ENCODE measurements at places on chromosomes 4 and X.

DNA sequence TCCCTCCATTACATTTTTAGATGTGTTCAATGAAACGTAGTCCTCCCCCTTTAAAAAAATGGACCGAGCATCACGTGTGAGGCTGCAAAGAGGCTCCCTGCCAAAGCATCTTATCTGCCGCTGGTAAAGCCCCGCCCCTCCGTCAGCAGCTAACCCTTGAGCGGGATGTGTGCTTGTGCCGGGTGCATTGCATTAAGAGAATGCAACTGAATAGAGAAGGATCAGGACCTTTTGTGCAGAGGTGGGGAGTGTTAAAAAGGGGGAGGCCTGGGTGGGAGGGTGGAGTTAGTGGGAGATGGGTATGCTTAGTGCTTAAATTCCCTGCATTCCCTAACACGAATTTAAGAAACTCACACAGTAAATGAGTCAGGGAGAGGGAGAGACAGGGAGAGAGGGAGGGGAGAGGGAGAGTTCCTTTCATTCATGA is 66.0 kb downstream of the TBL1X start:
- DNase-seq, result peak; percentile 15

GRCh38 chr4:140743194-140743931 is 12.8 kb downstream of the TBC1D9 start:
- no peak for DNase-seq

- no peak for DNase-seq
Observed at GRCh38 chr4:100417565-100417964, 100.3 kb downstream of the EMCN start.

DNA sequence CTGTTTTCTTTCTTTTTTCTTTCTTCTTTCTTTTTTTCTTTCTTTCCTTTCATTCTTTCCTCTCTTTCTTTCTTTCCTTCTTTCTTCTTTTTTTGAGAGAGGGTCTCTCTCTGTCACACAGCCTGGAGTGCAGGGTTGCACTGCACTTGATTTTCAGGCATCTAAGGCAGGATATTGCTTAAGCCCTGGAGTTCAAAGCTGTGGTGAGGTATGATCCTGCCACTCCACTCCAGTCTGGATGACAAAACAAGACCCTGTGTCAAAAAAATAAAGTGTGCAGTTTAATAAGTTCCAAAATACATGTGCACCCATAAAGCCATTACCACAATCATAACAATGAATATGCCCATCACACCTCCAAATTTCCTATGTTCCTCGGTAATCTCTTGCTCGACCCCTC is 10.6 kb upstream of the ZNF718 start:
- no peak for DNase-seq

DNA sequence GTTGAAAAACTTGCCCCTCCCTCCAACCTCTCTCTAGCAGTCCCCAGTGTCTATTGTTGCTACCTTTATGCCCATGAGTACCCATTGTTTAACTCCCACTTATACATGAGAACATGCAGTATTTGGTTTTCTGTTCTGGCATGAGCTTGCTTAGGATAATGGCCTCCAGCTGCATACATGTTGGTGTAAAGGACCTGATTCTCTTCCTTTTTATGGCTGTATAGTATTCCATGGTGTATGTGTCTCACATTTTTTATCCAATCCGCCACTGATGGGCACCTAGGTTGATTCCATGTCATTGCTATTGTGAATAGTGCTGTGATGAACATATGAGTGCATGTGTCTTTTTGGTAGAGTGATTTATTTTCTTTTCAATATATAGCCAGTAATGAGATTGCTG is 50.0 kb upstream of the GPC4 start:
- no peak for DNase-seq

- no peak for DNase-seq
Observed at GRCh38 chrX:153493085-153493484, 1.7 kb upstream of the BGN start.

DNA sequence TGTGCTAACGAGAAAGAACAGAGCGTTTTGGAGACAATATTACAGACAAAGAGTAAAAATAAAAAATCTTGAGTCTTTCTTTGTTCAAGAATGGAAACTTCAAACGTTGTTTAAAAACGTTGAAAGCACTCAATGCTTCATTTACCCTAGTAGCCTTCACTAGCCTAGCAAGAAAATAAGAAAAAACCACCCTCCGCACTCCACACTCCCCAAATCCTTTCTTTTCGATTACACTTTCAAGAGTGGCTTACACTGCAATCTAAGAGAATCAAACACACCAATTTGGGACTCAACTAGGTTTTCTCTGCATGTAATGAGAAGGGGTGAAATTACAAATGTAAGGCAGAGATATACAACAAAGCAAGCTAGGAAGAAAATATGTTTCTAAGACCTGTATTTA is 4.7 kb downstream of the TMSB4X start:
- no peak for DNase-seq

DNA sequence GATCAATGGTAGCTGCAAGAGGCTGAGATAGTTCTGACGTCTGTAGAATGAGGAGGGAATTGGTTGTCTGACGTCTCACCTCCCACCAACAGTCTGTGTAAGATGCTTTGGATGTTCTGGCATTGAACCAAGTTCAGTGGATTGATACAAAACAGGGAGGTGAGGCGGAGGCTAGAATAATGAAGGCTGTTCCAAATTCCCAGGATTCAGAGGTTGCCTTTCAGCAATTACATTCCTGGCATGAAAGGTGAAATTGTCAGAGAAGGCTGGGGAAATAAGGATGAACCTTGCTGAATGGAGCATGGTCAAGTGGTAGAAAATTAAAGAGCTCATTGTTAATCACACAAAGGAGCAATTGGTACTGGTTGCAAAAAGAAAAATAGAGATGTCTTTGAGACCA is 241.6 kb downstream of the FBXW7 start:
- DNase-seq, result no peak

DNA sequence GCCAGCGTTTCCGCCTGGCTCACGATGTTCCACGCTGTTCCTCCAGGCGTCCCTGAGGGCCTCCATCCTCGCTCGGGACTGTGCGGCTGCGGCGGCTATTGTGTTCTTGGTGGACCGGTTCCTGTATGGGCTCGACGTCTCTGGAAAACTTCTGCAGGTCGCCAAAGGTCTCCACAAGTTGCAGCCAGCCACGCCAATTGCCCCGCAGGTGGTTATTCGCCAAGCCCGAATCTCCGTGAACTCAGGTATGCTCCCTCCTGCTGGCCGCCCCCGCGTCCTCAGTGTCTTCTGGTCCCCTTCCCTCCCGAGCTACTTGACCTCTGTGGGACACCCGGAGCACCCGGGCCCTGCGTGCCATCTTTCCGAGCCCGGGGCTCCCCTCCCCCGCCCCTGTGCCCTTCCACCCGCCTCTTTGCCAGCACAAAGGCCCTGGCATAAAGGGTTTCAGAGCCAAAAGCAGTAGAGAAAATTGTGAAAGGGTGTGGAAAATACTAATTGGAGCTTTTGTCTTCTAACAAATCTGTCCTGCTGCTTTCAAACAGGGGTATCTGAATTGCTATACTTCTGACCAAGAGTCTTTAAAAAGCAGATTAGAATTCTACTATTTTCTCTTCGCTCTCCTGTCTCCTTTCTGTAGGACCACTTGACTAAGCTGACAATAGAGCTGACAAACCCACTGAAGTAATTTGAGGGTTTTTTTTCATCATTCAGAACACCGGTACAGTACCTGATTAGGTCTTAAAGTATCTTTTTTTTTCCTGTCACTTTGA is 104.0 kb downstream of the NEUROG2 start:
- no peak for DNase-seq

DNA sequence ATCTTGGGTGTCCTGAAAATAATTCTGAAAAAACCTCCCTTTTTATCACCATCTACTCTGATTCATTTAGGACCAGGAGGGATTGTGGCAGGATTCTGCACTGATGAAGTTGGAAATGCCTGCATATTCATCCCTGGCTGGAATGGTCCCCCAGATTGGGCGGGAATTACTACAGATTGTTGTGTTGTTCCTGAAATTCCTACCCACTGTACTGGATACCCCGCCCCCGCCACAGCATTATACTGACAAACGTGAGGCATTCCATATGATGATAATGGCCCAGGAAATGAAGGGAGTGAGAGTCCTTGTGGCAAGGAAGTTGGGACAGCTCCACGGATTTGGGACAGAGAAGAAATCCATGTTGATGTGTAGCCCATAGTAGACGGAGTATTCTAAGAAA is 15.2 kb upstream of the FAM120C start:
- no peak for DNase-seq

DNA sequence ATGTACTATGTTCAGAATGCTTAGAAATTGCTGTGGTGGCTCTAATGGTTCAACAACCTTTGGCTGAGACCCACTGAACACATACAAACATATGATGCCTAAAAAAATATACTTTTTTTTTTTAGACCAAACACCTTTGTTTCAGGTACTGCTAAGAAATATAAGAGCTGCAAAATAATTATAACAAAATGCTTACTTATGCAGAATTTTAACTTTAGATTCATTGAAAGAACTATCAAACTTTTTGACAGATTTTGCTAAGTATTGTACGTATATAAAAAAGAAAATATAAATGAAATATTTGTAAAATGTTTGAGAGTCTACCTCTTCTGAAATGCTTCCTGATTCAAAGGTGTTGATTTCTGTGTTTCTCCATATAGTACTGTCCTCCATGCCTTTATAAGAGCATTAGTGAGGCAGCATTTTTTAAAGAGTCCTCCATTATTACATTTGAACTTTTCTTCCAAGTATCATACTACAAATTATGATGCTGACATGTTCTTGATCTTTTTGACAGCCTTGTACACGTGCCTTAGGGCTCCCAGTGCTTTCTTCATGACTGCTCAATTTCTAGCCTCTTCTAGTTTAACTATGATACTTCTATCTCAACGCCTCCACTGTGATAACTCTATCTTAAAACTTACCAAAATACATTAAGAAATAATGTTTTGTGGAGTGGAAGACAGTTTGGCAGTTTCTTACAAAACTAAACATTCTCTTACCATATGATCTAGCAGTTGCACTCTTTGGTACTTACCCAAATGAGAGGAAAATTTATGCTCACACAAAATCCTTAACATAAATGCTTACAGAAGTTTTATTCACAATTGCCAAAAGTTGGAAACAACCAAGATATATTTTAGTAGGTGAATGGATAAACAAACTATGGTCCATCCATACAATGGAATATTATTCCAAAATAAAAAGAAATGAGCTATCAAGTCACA is 212.2 kb upstream of the MAB21L2 start:
- no peak for DNase-seq

DNA sequence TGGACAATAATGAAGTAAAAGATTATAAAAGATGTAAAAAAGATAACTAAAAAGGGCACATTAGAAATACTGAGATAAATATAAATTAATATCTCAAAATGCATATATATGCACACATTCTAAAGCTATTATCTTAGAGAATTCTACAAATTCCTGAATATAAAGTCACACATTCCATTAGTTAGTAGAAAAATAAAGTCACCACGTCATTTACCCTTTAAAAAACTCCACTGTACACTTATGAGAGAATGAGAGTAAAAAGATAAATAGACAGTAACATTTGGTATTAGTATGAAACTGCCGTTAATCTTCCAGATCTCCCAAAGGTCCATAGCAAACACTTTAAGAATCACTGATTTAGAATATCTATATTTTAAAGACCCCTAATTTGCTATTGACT is 67.2 kb upstream of the IL15 start:
- no peak for DNase-seq

GRCh38 chr4:122663814-122664610 is 43.1 kb upstream of the IL21 start:
- DNase-seq, result no peak

DNA sequence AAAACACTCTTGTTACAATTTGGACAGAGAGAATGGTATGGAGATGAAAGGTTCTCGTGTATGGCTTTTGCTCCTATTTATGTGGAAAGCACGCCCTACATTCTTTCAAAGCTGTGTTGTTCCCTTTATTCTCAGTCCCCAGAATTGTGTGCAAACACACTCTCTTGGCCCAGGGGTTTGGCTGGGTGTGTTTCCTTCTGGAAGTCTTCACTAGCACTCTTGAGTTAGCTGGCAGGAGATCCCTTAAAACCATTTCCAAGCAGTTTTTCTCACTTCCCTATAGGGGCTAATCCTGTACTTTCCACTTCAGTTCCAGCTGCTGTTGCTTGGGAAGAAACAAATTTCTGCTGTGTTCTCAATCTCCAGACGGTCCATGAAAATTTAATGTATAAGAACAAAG is 35.1 kb downstream of the FHL1 start:
- DNase-seq, result no peak

DNA sequence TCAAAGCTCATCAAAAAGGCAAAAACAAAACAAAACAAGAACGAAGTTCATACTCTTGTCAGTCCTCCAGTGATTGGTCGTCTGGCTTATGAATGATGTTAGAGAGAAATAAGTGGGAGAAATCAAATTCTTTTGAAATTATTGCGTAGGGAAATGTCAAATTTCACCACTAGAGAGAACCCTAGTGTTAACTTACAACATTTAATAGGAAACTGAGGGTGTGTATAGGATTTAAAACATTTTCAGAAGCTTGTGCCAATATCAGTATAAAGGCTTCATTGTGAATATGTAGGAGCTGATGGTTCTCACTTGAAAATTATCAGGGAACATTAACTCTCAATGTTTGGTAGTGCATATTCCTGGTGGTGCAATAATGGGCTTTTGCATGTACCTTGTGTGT is 17.4 kb downstream of the ADH6 start:
- peak; percentile 17 for DNase-seq

Measured in T47D (cell line).